ELF-1 (cell line): ENCODE measurements at places on chromosomes 2 and 18.

GRCh38 chr2:953975-954686 is 3.5 kb downstream of the SNTG2 start:
- DNase-seq: no peak

DNA sequence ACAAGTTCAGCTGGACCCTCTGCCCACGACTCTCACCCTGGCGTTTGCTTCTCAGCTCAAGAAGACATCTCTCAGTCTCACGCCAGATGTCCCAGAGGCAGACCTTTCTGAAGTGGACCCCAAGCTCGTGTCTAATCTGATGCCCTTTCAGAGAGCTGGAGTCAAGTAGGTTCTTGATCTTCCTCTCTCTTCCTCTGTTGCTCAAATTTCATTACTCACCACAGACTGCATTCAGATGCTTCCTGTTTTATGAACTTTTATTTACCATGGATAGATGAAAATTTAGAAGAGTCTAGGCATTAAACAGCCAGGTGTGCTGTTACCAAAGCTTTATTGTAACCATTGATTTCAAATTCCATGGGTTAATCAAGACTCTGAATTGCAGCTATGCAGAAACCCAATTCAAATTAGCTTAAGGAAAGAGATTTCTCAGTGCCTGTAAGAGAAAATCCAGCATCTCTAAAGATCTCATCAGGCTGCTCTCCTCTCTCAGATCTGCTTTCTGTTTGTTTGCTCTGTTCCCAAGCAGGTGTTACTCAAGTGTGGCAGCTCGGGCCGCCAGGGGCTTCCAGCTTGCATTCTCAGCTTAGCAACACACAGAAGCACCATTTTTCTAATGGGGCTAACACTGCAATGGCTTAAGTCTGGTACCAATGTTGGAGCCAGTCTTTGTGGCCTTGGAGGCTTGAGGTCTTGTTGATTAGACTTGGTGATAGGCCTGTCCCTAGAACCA is 16.5 kb downstream of the SMARCAL1 start:
- DNase-seq: no peak

DNA sequence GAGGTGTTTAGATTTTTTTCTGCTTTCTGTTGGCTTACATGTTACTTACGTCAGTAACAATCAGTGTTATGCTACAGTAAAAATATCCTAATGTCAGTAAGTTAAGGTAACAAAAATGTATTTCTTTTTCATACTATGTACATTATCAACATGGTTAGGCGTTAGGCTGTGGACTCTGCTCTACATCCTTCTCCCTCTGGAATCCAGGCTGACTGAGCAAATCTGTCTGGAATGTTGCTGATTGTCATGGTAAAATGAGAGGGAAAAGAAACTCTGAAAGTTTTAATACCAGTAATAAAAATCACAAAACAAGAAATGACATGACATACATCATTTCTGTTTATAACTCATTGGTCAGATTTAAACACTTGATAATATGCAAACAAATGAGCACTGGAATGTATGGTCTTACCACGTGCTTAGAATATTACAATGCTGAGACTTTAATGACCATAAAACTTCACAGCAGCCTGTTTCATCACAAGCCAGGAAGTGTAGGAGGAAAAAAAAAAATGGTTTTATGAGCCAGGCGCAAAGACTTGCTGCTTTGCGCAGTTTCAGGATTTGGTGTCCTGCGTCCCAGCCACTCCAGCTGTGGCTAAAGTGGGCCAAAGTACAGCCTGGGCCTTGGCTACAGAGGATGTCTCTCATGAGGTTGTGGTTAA is 252.4 kb downstream of the FSIP2 start:
- DNase-seq: peak; percentile 14

- no peak for DNase-seq
These were observed 49.4 kb upstream of the APCDD1 start for GRCh38 chr18:10405014-10405493.

DNA sequence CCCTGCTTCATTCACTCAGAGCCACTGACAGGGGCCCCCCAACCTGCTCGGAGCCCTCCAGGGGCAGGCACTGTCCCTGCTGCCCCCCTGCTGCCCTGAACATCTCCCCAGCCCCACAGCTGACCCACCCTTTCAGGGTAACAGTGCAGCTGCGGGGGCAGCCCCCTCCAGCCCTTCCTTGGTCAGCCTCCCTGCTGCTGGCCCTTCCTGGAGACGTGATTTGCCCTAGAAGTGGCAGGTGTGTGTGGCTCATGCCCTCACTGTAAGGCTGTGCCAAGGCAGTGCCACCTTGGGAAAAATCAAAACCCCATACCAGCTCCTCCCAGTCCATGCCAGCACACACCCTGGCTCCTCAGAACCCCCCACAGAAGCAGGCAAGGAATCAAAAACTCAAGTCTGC is 184.2 kb upstream of the HDAC4 start:
- DNase-seq: no peak

DNA sequence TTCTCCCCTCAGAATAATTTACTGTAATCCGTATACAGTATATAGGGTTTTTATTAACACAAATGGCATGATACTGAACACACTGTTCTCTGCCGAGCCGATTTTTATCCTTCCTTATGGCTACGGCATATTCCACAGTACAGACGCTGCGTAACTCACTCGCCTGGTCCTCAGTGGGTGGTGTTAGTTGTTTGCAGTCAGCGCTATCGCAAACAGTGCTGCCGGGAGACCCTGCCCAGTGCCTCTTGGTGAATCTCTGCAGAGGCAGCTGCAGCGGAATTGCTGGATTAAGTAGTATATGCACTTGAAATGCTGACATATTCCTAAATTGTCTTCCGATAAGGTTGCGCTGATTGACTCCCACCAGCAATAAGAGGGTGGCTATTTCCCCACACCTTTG is 73.9 kb downstream of the MARCO start:
- DNase-seq: no peak

DNA sequence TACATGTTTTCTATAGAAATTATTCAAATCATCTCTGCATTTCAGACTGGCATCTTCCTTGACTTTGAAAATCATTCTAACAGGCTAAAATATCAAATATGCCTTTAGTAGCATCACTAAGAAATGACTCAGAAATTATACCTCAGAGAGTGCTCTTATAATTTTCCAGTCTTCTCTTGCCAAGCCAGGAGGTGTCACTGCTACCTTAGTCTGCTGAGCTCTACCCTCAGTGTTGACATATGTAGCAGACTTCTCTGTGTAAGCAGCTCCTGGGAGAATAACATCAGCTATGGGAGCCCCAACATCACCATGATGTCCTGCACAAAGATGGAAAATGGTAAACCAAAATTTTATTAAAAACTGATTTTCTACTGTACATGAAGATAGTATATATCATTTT is 31.6 kb downstream of the NDUFS1 start:
- no peak for DNase-seq

GRCh38 chr2:140786585-140786984 is 1344.2 kb downstream of the LRP1B start:
- DNase-seq: peak; percentile 3

- no peak for DNase-seq
These were observed 483.9 kb upstream of the ZNF804A start for GRCh38 chr2:184114439-184114838.

DNA sequence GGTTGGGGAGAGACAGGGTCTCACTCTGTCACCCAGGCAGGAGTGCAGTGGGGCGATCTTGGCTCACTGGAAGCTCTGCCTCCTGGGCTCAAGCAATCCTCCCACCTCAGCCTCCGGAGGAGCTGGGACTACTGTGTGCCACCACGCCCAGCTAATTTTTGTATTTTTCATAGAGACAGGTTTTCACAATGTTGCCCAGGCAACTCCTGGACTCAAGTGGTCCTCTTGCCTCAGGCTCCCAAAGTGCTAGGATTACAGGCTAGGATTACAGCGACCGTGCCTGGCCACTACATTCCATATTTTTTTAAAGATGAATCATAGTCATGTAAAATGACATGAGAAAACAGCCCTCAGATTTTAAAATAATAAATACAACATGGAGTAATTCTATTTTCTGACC is 32.3 kb downstream of the CWC22 start:
- no peak for DNase-seq

GRCh38 chr2:52404866-52405265 is 1362.7 kb upstream of the CHAC2 start:
- DNase-seq: no peak
